Kidney (tissue), 22 donors: ENCODE measurements at places on chromosomes 13 and 19.
A peak's percentile ranks its signal among the peaks of the same experiment; 100 is the strongest.

GRCh38 chr13:67146523-67147130, 83.5 kb downstream of the PCDH9 start:
- DNase-seq, result no peak

- DNase-seq, result no peak
Measured at GRCh38 chr19:15223649-15224361, 8.4 kb downstream of the EPHX3 start.

GRCh38 chr13:95704510-95704909, 27.6 kb downstream of the DNAJC3 start:
- DNase-seq, result no peak

GRCh38 chr19:54142166-54142780, 4.7 kb downstream of the CNOT3 start:
- DNase-seq, result no peak

DNA sequence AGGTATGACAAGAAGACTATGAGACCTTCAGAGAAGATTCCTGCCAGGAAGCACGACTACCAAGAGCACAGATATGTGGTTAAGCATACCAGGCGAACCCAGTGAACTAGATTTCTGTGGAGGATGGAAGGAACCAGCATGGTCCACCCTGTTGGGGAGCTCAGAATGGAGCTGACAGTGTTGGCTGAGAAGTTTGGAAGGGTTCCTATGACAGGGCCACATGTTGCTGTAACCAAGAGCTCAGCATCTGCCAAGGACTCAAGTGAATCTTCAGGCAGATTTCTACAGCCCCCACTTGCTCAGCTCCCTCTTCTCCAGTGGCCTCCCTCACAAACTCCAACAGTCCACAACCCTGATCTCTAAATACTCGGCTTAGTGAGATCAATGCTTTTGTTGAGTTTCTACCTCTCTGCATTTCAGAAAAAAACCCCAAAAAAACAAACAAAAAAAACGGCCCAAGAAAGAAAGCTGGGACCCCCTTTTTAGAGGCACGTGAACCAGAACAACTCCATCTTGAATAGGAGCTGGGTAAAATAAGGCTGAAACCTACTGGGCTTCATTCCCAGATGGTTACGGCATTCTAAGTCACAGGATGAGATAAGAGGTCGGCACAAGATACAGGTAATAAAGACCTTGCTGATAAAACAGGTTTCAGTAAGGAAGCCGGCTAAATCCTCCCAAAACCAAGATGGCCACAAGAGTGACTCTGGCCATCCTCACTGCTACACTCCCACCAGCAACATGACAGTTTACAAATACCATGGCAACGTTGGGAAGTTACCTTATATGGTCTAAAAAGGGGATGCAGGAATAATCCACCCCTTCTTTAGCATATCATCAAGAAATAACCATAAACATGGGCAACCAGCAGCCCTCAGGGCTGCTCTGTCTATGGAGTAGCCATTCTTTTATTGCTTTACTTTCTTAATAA, 691.1 kb downstream of the UQCRFS1 start:
- DNase-seq, result no peak

- no peak for DNase-seq
Measured at GRCh38 chr19:18860725-18861124, 29.0 kb downstream of the UPF1 start.

GRCh38 chr13:42816538-42816937, 35.2 kb downstream of the FAM216B start:
- no peak for DNase-seq

DNA sequence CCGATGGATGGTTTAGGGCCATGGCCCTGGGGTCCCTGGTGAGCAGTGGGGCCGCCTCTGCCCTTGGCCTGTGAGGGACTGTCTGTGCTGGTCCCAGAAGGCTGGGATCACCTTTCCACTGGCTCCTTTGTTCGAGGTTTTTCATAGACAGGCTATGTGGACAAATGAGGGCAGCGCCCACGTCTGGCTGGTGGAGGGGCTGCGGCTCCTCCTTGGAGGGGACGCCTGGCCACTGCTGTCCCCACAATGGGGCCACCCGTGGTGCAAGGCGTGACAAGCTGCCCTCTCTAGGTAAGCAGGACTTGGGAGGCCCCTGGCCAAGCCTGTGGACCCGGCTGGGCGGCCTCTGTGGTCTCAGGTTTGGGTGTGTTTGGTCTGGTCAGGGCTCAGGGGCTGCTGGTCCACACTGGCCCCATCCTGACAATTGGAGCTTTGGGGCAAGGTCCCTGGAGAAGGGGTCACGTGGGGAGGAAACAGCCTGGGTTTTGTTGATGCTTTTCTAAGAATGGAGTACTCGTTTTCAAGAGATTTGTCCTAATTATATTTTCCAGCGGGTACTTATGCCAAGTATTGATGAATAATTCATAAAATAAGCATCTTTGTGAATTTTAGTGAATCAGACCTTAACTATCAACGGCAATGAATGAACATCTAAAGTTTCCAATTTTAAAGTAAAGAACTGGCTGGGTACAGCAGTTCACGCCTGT, 33.3 kb downstream of the MCF2L start:
- no peak for DNase-seq

DNA sequence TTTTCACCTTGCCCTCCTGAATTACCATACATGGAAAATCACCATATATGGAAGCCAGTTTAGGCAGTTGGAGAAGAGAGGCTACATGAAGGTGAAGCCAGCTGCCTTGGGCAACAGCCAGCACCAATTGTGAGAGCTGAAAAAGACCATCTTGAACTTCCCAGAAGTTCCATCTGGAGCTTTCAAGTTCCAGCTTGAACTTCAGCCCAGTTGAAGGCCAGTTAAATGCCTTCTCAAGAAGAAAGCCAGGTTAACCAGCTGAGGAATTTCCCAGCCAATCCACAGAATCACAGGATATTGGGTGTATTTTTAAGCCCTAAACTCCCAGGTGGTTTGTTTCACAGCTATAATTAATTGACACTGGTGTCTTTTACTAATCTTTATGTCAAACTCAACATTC, 713.6 kb upstream of the MIR17HG start:
- DNase-seq, result no peak

DNA sequence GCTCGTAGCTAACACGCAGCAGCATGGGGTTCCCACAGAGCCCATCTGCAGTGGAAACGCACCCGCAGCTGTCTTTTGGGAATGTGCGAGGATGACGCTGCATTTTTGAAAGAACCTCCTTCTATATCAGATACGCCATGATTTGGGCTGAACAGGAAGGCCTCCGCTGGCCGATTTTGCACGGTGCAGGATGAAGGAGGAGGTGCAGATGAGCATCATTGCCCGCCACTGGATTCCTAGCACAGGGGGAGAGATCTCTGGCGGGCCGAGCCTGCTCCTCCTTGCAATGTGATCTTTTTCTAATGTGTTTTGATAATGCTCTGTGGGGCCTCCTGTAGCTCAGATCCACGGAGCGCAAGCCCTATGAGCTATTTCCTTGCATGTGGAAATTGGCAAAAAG, 55.5 kb downstream of the EFNB2 start:
- DNase-seq, result no peak

DNA sequence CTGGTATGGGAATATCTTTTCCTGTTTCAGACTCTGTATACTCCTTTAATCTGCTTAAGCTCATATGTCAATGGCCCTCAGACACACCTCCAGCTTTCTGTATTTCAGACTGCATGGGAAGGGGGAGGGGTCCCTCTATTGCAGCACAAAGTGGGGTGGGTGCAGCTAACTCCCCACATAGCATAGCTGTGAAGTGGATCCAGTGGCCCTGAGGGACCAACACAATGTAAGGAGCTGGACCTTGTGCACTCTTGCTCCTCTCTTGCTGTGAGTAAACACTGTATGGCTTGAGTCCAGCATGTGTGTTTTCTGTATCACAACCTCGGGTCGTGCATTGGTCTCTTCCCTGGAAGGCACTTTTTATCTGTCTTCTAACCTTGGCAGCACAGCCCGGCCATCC, 669.9 kb downstream of the PCDH9 start:
- no peak for DNase-seq

GRCh38 chr19:7670150-7670783, 1.4 kb downstream of the RETN start:
- DNase-seq, result peak; percentile 68

DNA sequence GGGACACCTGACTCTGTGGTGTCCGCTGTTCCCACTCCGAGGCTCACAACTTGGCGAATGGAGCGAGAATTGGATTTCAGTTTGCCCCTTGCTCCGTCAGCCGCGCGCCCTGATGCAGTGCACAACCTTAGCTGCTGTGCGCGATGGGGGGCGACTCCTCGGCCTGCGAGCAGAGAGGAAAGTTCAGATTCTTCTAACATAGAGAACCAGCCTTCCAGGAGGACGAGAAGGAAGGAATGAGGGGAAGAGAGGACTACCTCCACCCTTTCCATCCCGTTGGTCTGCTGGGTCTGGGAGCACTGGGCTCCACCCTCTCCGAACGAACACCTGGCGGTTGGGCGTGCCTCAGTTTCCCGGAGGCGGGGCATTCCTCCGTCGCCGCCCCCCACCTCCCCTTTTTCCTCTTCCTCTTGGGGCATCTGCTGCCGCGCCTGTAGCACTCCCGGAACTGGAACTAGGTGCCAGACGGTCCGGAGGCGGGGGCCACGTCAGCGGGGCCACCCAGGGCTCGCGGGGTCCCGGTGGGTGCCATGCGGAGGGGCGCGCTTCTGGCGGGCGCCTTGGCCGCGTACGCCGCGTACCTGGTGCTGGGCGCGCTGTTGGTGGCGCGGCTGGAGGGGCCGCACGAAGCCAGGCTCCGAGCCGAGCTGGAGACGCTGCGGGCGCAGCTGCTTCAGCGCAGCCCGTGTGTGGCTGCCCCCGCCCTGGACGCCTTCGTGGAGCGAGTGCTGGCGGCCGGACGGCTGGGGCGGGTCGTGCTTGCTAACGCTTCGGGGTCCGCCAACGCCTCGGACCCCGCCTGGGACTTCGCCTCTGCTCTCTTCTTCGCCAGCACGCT, at the start of gene KCNK6:
TSS of gene KCNK6 (plus strand) at position 425 of the 838 bp plus-strand sequence. CDS start at position 531, 106 bp downstream.
- peak; percentile 68 for DNase-seq

DNA sequence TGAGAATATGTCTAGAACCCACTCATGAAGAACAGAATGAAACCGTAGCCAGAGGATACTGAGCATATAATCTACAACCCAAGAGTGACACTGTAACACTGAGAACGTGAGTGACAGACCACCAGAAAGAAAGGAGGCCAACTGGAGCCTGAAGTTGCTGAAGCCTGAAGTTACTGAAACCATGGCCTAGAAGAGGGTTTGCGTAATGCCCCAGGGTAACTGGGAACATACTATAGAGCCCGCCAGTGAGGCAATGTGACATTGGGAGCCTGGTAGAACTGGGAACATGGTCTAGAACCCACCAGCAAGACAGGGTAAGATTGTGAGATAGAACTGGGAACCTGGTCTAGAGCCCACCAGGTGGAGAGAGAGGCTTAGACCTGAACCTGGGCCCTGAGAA, 15.5 kb upstream of the TNFSF14 start:
- peak; percentile 2 for DNase-seq

DNA sequence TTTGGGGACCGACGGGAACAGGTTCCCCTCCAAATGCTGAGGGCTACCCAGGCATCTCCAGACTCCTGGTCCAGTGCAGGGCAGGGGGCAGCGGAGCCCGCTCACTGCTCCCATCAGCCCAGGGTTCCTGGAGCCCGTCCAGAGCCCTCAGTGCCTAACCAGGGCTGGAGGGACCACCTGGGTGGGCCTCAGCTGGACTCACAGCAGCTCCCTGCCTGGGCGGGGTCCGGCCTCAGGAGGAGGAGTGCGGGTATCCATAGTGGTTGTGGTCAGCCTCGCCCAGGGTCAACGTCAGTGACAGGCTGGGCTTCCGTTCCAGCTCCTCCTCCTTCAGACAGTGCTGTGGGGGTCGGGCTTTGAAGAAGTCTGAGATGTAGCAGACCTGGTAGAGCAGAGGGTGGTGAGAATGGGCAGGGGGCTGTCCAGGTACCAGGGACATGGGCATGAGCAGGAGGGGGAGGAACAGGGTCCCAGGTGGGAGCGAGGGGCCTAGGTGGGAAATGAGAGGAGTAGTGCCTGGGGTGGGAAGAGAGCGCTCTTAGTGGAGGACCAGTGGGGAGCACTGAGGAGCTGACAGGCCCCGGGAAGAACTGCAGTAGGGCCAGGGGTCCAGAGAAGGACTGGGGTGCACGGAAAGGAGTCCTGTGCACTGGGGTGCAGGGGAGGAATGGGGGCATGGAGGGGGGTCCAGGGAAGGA, 9.9 kb downstream of the PLPP2 start:
- no peak for DNase-seq

DNA sequence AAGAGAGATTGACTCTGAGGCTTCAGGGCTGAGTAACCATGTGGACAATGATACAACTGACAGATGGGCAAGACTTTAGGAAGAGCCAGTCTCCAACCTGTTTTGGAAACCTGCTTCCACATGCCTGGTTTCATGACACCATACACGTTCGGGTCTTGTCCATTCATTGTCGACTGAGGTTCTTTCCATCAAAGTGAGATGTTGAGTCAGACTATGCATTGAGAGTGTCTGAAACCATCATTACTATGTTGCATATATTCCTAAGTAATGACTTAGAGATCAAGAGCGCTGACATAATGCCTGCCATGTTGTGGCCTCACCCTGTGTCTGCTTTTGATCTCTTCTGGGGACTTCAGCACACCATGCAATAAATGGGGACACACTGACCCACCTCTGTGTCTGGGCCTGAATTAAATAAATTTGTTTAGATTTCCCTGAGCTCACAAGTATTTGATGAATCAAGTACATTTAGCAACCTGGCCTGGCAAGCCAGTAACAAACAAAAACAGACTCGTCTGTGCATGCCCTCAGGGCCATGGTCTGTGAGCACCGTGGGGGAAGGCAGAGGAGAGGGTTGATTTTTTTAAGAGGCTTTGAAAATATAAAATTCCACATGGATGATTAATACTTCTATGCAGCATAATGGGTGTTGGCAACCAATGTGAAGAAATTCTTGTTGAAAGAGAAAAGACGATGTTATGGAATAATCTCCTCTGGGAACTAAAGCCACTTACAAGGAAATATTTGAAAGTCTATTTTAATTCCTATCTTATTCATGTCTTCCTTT, 49.9 kb upstream of the UBAC2 start:
- DNase-seq, result no peak

DNA sequence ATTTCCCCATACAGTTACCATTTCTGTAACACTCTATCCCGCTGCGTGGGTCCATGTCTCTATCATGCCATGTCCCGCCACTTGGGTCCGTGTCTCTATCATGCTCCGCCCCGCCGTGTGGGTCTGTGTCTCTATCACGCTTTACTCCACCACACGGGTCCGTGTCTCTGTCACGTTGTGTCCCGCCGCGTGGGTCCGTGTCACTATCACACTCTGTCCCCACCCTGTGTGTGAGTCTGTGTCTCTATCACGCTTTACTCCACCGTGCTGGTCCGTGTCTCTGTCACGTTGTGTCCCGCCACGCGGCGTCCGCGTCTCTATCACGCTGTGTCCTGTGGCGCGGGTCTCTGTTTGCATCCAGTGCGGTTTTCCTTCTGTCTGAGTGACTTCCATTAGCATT, 11.6 kb downstream of the ADPRHL1 start:
- DNase-seq, result no peak

- DNase-seq, result no peak
Measured at GRCh38 chr13:40143106-40143505, 487.6 kb downstream of the COG6 start.
